ENCODE measurements at places on chromosomes 1 and 21. TPM values are rescaled to one million over a fixed set of nuclear protein-coding genes. Genes with fewer than 3 reads are reported as not detected.

The RNF223 gene
- not detected for total RNA-seq

- H3K36me3 ChIP-seq, result no peaks in the 10 kb centered on the region
- no peak overlapping the region for H3K27ac ChIP-seq
Observed at GRCh38 chr1:66291531-66291864, 242.5 kb upstream of the SGIP1 start.

GRCh38 chr21:25979845-25980616 lies 190.5 kb downstream of the APP start:
- DNase-seq, result no peak
- H3K4me1 ChIP-seq, result no peaks in the 10 kb centered on the region
- no peak overlapping the region for H3K27ac ChIP-seq
- no peaks in the 10 kb centered on the region for H3K27me3 ChIP-seq
- no peaks in the 10 kb centered on the region for H3K36me3 ChIP-seq

The SHE gene
- not detected for total RNA-seq

DNA sequence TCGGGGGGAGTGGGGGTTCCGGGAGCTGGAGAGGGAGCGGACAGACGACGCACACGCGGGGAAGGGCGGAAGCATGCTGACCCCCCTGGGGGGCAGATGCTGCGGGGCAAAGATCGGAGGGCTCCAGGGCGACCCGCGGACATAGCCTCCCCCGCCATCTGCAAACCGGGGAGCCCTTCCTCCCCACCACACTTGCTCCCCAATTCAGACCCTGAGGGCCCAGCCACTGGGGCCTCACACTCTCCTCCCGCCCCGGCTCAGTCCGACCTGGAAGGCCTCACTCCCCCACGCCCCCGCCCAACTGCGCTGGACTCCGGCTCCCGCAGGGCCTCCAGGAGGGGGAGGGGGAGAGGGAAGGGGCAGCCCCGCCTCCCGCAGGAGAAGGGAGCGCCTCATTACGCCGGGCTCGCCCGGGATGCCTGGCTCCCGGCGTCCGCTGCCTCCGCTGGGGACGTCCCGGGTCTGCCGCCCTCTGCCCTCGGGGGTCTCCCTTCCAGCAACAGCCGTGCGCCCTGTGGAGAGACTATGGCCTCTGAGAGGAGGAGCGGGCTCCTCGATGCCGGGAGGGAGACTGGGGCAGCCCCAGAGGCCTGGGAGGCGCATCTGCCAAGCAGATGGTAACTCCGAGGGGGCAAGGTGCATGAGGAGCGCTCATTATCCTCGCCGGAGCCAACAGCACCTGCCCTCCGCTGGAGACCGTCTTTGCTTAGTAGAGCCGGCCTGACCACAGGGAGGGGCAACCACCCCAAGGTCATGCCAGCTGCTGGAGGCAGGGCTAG lies 636 bp upstream of the CAMK2N1 start:
- H3K27me3 ChIP-seq, result peaks cover 21% of the 10 kb centered on the region
- H3K36me3 ChIP-seq, result no peaks in the 10 kb centered on the region
- no peak for DNase-seq

GRCh38 chr1:161915051-161915503 lies 108.6 kb downstream of the OLFML2B start:
- no peak for DNase-seq
- no peak overlapping the region for H3K4me3 ChIP-seq
- H3K27me3 ChIP-seq, result no peaks in the 10 kb centered on the region
- H3K4me1 ChIP-seq, result peaks cover 15% of the 10 kb centered on the region
- H3K27ac ChIP-seq, result no peak overlapping the region
- peaks cover 28% of the 10 kb centered on the region for H3K36me3 ChIP-seq

The CELA3A gene
- total RNA-seq, result not detected

The IGSF3 gene
- total RNA-seq, result 0.42 TPM

The SON gene
- 358 TPM for total RNA-seq

- H3K27ac ChIP-seq, result no peak overlapping the region
- peaks cover 3% of the 10 kb centered on the region for H3K27me3 ChIP-seq
- no peaks in the 10 kb centered on the region for H3K4me1 ChIP-seq
- H3K36me3 ChIP-seq, result no peaks in the 10 kb centered on the region
- DNase-seq, result no peak
- H3K4me3 ChIP-seq, result no peak overlapping the region
Observed at GRCh38 chr1:227798078-227798802, 17.2 kb upstream of the PRSS38 start.

DNA sequence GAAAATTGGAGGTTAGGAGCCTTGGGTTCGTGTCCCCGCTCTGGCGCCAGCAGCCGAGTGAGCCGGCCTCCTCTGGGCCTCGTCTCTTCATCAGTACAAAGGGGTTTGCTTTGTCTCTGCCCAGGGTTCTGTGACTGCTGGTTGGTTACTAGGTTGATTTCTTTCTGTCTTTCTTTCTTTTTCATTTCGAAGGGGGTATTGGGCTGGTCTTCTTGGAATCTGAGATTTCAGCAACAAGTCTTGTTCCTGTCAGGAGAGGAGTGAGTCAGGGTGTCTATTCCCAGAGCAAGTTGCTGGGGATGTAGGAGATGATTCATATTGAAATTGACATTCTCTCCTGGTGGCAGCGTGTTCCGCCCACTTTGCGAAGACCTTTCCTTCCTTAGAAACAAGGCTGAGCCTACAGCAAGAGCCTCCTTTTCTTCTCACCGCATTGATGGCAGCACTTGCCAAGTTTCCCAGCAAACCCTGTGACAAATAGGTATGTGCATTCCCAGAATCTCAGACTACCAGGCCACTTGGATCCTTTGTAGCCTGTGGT lies 79.2 kb downstream of the MAN1C1 start:
- peaks cover 7% of the 10 kb centered on the region for H3K4me1 ChIP-seq
- H3K4me3 ChIP-seq, result no peak overlapping the region
- DNase-seq, result no peak
- no peaks in the 10 kb centered on the region for H3K36me3 ChIP-seq
- H3K27me3 ChIP-seq, result no peaks in the 10 kb centered on the region

DNA sequence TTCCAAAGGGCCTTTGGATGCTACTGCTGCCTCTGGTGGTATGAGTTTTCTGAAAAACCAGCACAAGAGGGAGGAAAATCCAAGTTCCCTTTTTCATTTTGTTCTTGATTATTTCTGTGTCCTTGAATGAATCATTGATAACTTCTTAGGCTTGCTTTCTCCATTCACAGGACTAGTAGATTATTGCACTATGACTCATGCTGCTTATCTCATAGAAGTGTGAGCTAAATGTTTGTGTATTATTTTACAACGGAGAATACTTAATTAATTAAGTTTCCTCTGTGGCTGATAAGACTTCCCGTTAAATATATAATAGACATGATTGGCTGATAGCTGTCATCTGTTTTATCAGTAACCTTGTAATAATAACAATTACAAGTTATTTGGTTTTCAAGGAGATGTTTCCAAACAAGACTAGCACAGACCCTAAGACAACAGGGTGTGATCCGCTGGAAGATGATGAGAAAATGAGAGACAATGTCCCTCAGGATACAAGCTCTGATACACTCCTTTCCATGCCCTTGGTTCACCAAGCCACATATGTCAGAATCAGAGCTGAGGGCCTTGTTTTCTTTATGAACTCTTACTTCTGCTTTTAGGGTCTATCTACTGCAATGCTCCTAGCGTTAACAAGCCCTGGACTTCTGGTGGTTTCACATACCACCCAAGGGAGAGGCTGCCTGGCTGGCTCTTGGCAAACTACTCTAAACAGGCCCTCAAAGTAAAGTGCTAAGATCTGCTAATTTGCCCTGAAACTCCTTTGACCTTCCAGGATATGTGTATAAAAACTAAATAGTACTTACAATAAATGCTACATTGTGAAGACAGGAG lies 1078.3 kb downstream of the TTLL7 start:
- H3K27me3 ChIP-seq, result no peaks in the 10 kb centered on the region
- H3K4me3 ChIP-seq, result no peak overlapping the region
- no peak overlapping the region for H3K27ac ChIP-seq
- no peak for DNase-seq
- H3K36me3 ChIP-seq, result no peaks in the 10 kb centered on the region

GRCh38 chr1:2555634-2556276 lies 416 bp upstream of the TNFRSF14 start:
- peak; percentile 58 for DNase-seq
- peaks cover 59% of the 10 kb centered on the region for H3K4me1 ChIP-seq
- H3K4me3 ChIP-seq, result peak overlapping the region; percentile 77
- H3K27ac ChIP-seq, result peak overlapping the region; percentile 97

- H3K4me3 ChIP-seq, result no peak overlapping the region
- H3K36me3 ChIP-seq, result peaks cover 40% of the 10 kb centered on the region
Observed at GRCh38 chr1:167428395-167428794, 89.9 kb downstream of the CD247 start.

The NEXN gene
- total RNA-seq, result 1.1 TPM

- no peaks in the 10 kb centered on the region for H3K36me3 ChIP-seq
- DNase-seq, result no peak
- H3K4me1 ChIP-seq, result no peaks in the 10 kb centered on the region
- no peak overlapping the region for H3K27ac ChIP-seq
- H3K4me3 ChIP-seq, result no peak overlapping the region
Observed at GRCh38 chr1:178599087-178599486, 86.2 kb downstream of the TEX35 start.

- no peak overlapping the region for H3K27ac ChIP-seq
- no peak for DNase-seq
- H3K36me3 ChIP-seq, result no peaks in the 10 kb centered on the region
- H3K4me3 ChIP-seq, result no peak overlapping the region
Observed at GRCh38 chr1:17213148-17213781, 8.3 kb downstream of the PADI1 start.

- H3K4me1 ChIP-seq, result peaks cover 46% of the 10 kb centered on the region
- peak; percentile 76 for DNase-seq
- peak within 1 kb of the TSS; percentile 96 for H3K4me3 ChIP-seq
- H3K36me3 ChIP-seq, result peaks cover 16% of the 10 kb centered on the region
- H3K27ac ChIP-seq, result peak within 1 kb of the TSS; percentile 94
Observed at GRCh38 chr1:151059109-151060006, at the start of gene CDC42SE1. TSS of gene CDC42SE1 (minus strand) at chr1:151059622. CDS start at chr1:151055730, 3,892 bp downstream.

- no peaks in the 10 kb centered on the region for H3K36me3 ChIP-seq
- H3K27me3 ChIP-seq, result peaks cover 9% of the 10 kb centered on the region
- H3K27ac ChIP-seq, result no peak overlapping the region
- H3K4me3 ChIP-seq, result no peak overlapping the region
Observed at GRCh38 chr21:35212393-35213127, 163.5 kb upstream of the RUNX1 start.

Data from CD4-positive, CD25-positive, alpha-beta regulatory T cell (primary cell).